EH (cell line): ENCODE measurements at places on chromosomes 4 and X.

- no peak for DNase-seq
These were observed 116.1 kb downstream of the GPC3 start for GRCh38 chrX:133869270-133869669.

DNA sequence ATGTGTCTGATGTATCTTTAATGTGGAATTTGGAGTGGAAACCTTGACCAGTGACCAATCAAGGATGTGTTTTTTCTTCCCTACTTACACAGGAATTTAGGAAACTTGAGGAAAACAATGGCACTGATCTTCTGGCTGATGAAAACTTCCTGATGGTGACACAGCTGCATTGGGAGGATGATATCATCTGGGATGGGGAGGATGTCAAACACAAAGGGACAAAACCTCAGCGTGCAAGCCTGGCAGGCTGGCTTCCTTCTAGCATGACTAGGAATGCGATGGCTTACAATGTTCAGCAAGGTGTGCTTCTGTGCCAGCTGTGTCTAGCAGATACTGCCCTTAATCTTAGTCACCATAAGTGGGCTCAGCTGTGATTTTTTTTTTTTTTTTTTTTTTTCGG, 12.6 kb downstream of the TAF1 start:
- no peak for DNase-seq

DNA sequence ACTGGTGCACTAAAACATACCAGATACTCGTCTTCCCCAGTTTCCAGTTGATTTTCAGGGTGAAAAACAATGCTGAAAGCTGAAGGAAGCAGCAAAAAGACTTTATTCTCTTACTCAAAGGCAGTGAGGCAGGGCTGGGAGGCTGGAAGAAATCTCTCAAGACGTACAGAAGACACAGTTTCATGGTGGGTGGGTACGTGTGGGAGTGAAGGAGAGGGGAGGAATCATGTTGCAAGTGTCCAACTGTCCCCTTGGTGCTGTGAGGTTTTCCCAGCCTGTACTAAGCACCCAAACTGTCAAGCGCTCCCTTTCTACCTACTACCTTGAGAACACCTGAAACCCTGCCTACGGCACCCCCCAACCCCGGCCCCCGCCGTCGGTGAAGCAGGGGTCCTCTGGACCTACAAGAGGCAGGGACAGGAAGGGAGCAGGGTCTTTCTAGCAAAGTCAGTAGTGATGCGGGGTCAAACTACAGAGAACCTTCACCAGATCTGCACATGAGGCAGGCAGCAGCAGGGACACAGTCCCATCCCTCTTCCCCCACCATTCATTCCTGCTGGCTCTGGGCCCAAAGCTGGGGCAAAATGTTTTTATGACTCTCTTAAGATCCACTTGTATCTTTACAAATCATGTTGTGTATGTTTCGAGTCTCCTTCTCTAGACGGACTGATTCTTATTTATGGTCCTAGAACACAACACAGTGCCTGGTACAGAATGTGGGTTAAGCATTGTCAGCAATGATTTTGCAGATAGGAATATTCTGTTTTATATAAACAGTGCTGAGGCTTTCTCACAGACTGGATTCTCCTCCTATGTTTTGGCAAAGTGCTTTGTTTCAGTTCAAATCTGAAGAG, 2.4 kb upstream of the SETD7 start:
- DNase-seq: no peak

DNA sequence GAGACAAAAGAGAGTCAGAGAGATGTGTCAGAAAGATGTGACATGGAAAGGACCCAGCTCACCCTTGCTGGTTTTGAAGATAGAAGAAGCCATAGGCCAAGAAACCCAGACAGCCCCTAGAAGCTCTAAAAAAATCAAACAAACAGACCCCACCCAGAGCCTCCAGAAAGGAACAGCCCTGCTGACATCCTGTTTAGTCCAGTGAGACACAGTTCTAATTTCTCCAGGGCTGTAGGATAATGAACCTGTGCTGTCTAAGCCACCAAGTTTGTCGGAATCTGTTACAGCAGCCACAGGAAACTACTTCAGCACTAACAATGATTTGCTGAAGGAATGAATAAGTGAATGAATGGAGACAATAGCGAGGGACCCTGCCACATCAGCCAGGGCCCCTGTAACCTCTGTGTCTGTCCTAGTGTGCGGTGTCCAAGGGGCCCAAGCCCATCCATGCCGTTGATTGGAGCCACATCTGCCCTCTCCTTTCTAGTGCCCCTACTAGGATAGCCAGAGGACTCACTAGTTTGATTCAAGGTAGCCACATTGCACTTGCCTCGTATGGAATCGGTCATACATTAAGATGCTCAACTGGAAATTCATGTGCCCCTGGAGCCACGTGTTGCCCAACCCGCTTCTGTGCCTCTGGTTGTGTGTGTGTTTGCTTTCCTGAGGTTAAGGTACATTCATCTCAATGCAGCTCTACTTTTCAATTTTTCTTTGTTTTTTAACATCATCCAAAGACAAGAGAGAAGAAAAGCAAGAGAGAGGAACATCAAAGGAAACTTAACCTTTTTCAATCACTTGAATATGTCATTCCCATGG, 32.5 kb upstream of the SLC2A9 start:
- no peak for DNase-seq

GRCh38 chr4:26171941-26172340, 148.9 kb upstream of the RBPJ start:
- peak; percentile 31 for DNase-seq

DNA sequence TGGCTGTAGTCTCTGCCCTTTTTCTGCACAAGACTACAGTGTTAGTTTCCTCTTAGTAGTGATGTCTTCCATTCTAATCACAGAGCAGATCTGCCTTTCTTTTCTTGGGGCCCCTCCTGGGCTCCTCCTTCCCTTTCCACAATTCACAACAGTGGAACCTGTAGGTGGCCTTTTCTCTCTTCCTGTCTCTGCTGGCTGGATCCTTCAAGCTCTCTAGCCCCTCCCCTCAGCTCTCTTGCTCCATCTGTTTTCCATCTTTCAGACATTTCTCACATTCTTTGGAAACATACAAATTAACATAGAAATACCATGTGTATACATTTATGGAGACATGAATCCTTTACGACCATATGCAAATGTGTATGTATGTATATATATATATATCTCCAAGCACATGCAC, 304 bp upstream of the SPIN2A start:
- DNase-seq: peak; percentile 37

DNA sequence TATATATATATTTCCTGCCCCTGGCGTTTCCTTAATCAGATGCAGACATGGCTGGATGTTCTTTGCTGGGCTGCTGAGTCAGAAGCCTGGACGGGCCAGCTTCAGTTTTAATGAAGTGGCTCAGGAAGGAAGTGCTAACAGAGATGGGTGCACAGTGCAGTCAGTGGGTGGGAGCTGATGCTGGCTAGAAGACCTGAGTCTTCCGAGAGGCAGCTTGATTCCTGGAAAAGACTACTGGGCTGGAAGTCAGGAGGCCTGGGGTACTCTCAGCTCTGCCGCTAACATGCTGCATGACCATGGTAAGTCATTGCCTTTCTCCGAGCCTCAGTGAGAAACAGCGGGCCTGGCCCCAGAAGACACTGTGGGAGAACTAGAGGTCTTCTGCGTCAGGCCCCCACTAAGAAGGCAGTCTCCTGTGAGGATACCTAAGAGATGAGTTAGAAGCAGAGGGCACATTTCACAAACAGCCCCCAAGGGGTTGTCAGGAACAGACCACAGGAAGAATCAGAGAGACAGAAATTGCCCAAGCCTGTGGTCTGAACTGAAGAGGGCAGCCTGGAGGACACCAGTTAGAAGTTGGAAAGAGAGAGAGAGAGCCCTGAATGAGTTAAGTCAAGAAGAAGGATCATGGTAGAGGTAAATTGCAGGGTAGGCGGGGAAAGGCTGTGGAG, 8.3 kb upstream of the CD40LG start:
- peak; percentile 50 for DNase-seq

DNA sequence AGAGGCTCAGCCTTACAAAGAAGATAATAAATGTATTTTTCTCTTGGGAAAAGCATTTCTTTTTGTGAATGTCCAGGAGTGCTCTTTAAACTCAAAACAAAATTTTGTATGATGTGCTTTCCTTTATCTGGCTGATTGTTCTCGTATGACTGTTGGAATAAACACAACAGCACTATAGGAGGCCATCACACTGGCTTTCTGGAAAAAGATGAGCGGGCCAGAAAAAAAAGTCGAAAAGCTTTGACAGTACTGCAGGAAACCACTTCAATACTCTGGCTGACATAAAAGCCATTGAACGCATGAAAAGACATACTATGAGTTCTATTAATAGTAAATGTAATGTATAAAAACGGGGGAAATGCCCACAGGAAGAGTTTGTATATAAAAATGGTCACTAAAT, 64.7 kb upstream of the CTSO start:
- DNase-seq: no peak

- DNase-seq: no peak
These were observed 66.2 kb downstream of the IL15 start for GRCh38 chr4:141702472-141703182.

- DNase-seq: no peak
These were observed 53.7 kb downstream of the GPM6A start for GRCh38 chr4:175758050-175759024.

DNA sequence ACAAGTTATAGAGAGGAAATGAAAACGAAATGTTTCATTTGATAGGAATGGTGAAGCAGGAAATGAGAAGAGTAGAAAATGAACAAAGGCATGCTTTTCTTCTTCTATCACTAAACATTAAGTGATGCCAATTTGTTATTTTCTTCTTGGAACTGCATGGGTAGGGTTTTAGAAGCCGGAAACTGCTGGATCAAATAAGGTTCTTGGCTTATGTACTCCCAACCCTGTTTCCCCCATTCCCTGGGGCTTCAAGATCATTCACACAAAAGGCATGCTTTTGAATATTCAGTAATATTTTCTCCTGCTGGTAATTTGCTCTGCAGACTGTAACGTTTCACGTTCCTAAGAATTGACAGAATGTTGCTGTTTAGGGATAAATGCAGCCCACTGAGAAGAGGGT, 224.1 kb downstream of the NLGN4X start:
- no peak for DNase-seq
